ENCODE measurements at places on chromosomes 3 and 15.

- no peak for DNase-seq
Observed at GRCh38 chr3:114775395-114775794, 371.7 kb downstream of the ZBTB20 start.

GRCh38 chr15:33234020-33234461 lies 39.5 kb upstream of the FMN1 start:
- no peak for DNase-seq

- peak; percentile 61 for DNase-seq
Observed at GRCh38 chr15:40238532-40239403, at the start of gene PAK6. Gene PAK6, plus strand, starts transcription at chr15:40239063. Its CDS starts 25,723 bp downstream, at chr15:40264786.

DNA sequence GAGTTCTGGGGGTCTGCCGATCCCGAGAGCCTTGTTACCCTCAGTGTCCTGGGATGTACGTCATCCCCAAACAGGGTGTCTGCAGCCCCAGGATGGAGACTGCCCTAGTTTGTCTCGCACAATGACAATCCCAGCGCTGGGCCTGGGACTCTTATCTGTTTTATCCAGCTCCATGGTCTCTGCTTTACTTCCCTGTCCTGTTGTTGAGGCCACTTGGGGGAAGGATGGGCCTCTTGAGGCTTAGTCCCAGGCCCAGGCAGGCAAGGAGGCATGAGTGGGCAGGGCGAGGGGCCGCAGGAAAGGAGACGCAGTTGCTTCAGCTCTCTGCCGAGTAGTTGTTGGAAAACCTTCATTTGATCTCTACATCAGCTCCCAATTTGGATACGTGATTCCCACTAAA lies 17.4 kb downstream of the SMAD6 start:
- no peak for DNase-seq

GRCh38 chr3:152199102-152199840 lies 69.5 kb upstream of the MBNL1 start:
- no peak for DNase-seq

Measured in activated CD8-positive, alpha-beta memory T cell treated with anti-CD3 and anti-CD28 coated beads for 24 hours (primary cell).